Erythroblast (primary cell): ENCODE measurements at places on chromosomes 4 and X.
A peak's percentile ranks its signal among the peaks of the same experiment; 100 is the strongest.

- DNase-seq: peak; percentile 1
Observed at GRCh38 chr4:21507439-21507838, 441.1 kb downstream of the KCNIP4 start.

GRCh38 chr4:62544428-62544827, 1344.3 kb downstream of the ADGRL3 start:
- no peak for DNase-seq

DNA sequence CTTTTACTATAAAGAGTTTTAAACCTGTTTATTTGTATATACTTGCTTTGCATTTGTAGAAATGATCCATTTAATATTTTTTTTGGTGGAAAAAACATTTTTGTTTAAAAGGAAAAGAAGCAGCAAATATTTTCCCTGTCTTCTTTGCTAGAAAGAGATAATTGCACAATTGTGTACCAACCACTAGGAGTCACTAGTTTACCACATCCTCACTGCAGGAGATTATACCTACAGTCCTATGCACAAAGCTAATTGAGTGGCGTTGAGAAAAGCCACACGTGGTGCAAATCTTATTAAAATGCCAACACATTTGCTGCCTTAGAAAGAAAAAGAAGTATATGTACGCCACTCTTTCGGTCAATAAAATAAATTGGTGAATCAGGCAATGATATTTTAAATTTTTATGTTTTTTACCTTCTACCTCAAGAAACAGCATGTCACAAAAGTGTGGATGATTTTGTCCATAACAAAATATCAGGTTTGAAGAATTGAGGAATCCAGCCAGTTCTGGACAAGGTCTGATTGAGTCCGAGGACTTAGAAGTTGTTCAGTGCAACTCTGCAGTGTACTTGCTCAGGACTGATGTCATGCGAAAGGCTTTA, 102.9 kb downstream of the GRXCR1 start:
- DNase-seq: peak; percentile 12

GRCh38 chr4:156347412-156348075, 393.9 kb upstream of the CTSO start:
- no peak for DNase-seq

DNA sequence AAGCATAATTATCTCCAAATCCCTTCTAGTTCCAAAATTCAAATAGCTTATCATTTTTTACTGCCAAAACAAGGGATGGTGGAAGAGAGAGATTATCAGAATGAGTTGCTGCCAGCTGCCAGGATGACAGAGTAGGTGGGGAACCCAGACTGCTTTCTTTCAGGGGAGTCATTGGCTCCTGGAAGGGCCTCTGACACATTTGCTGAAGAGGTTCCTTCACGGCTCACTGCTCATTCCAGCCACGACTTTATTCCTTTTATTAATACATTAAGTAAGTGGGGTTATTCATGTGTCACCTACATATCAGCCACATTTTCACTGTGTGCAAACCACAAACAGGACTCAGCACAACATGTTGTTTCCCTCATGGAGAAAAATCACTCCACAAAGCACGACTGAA, 12.7 kb upstream of the SMIM43 start:
- DNase-seq: peak; percentile 81

DNA sequence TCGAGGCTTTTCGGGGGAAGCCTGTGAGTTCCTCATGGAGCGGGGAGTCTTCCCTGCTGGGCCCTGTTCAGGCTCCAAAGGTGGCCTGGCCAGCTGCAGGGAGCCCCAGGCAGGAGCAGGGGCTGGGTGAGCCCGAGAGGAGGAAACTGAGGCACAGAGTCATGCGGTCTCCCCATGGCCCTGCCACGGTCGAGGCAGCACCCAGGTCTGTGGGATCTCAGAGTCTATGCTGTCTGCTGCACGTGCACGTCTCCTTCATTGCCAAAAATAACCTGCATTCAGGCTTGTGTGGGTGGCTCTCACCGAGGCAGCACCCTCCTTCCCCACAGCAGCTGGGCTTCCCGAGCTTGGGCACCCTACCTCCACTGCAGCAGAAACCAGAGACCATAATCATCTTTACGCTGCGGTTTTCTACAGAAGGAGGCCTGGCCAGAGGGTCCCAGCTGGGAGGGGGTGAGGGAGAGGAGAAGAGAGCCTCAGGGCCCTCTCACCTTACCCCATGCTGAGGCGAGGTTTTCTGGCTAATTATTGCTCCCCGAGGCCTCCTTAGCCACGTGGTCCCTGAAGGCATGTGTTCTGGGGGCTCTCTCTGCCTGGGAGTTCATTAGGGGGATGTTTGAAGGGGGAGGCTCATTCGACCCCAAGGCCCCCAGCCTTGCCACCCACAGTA, 64.3 kb downstream of the CPZ start:
- no peak for DNase-seq

DNA sequence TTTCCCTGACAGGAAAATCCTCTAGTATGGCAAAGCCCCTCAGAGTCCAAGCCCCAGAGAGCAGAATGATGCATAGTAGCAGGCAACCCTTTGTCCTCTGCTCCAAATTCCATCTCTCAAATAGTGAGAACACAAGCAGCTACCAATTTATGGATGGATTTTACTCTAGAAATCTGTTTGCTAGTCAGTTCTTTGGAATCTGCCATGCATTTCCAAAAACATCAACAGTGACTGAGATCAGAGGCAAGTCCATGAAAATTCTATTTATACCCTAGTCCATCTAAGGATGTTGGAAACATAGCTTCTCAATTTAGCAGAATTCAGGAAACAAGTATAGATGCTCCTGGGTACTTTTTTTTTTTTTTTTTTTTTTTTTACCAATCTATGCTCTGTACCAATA, 10.0 kb upstream of the CC2D2A start:
- no peak for DNase-seq

- no peak for DNase-seq
Observed at GRCh38 chr4:150305995-150306394, 227.8 kb downstream of the DCLK2 start.

DNA sequence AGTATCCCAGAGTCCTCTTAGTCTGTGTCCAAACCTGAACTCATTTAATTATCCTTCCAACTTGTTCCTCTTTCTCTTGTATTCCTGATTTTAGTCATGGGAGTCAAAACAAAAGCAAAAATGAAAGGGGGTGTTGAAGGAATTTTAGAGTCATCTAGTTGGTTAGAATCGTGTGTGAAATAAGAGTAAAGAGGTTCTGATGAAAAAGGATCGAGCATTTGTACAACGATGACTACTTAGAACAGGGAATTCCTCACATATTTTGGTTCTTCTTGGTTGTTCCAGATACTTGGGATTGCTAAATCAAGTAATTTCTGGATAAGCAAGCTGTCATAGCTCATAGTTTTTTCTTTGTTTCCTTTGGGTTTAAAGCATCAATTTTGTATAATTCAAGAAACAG, 194.4 kb downstream of the BCOR start:
- DNase-seq: no peak

- DNase-seq: no peak
Observed at GRCh38 chr4:7397206-7398103, 37.3 kb downstream of the PSAPL1 start.

GRCh38 chr4:22416403-22416802, 99.5 kb downstream of the ADGRA3 start:
- DNase-seq: peak; percentile 40

- DNase-seq: no peak
Observed at GRCh38 chr4:152258804-152259708, 276.8 kb downstream of the FBXW7 start.

DNA sequence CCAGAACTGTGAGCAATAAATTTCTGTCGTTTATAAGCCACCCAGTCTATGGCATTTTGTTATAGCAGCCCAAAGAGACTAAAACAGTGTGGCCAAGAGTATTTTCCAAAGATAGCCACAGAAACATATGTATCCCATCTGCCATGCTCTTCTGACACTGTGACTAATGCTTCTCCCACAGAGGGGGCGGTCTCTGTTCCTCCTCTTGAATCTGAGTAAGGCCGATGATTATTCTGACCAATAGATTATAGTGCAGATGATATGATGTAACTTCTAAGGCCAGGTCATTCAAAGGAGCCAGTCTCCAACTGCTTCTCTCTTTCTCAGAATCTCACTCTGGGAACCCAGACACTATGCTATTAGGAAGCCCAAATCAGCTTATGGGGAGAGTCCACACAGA, 570.7 kb downstream of the BCOR start:
- DNase-seq: no peak

GRCh38 chr4:178339769-178340168, 897.5 kb upstream of the AGA start:
- DNase-seq: no peak

GRCh38 chrX:52424656-52425055, 55.8 kb downstream of the XAGE2 start:
- DNase-seq: peak; percentile 15

- no peak for DNase-seq
Observed at GRCh38 chr4:39846120-39846519, 131.6 kb downstream of the PDS5A start.

DNA sequence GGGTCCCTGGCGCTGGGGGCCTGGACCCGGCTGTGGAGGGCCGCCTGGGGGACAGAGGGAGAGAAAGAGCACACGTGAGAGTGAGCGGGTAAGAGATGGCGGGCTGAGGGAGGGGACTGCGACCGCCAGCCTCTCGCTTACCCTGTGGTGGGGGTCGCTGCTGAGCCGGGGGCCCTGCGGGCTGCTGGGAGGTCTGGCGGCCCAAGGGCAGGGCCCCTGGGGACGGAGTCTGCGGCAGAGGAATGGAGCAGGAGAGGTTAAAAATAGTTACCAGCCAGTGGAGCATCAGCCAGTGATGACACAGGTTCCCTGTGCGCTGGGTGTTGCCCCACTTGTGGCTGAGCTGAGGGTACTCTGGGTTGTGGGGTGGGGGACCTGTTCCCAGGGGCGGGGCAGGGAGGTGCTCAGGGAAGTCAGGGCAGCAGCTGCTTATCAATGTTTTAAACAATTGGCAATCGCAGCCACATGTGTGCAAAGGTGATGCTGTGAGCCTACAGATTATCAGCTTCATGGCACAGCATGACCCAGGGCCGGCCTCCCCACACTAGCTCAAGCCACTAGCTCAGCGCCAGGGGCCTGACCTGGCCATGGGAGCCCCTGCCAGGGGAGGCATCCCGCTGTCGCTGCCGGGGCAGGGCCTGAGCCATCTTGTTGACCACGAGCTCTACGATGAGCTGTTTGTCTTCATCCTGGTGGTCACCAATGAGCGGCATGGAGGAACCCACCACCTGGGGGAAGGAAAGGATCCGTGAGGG, 7.5 kb upstream of the TIMP1 start:
- DNase-seq: peak; percentile 71

DNA sequence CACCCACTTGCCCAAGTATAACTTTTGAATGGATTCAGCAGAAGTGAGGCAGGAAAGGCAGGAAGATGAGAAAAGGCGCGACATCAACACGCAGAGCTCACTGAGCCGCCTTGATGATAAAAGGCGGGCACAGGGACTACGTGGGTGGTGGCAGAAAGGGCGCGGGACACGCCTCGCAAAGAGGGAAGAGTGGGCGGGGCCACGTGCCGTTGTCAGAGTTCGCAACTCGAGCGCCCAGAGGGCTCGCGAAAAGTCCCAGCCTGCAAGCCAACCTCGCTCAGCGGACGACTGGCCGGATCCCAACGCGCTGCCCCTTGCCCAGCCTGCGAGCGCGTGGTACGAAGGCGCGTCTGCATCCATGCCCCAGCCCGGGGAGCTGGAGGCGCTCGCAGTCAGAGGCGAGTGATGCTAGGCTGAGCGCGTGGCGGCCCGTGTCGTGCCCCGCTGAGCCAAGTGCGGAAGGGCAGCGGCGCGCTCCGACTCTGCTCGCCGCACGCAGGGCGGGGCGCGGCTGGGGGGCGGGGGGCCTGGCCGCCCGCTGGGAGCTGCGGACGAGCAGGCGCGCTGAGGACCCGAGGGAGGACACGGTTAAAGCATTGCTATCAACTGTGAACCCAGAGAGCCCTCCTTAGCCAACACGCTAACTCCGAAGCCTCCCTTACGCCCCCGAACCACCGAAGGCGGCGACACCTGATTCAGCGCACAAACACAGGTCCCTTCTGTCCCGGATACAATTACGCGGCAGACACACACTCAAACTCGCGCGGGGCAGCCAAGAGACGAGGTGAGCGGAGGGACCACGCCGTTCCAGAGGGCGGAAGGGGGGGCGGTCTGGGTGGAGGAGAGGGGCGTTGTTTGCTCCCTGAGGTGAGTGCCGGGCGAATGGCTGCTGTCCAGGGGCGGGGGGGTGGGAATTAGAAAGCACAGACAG, at the start of gene UGT8:
TSS of gene UGT8 (plus strand) at position 617 of the 931 bp plus-strand sequence. CDS start 24,074 bp downstream, outside the sequence.
- no peak for DNase-seq

DNA sequence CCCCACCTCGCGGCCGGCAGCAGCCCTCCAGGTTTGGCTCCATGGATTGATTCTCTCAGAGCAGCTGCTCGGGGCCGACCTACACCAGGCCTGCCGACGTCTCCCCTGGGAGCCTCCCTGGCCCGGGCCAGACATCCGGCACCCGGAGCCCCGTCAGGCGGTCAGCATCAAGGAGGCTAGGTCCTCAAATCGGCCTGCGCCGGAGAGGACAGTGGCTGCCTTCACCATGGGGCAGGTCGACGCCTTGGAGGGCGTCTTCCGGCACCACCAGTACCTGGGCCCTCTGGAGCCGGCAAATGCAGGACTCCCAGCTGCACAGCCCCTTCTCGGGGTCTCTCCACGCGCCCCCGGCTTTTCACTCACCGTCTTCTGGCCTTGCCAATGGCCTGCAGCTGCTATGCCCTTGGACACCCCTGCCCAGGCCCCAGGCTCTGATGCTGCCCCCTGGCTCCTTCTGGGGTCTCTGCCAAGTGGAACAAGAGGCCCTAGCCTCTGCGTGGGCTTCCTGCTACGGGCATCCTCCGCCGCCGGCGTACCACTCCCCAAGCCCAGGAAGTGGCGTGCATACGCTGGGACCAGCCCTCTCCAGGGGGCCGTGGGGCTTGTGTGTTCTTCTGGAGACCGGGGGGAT, 341.8 kb downstream of the MAGEB5 start:
- DNase-seq: no peak

GRCh38 chr4:133095591-133095990, 53.5 kb upstream of the PCDH10 start:
- no peak for DNase-seq

GRCh38 chr4:8191136-8191747, 7.8 kb upstream of the SH3TC1 start:
- no peak for DNase-seq

DNA sequence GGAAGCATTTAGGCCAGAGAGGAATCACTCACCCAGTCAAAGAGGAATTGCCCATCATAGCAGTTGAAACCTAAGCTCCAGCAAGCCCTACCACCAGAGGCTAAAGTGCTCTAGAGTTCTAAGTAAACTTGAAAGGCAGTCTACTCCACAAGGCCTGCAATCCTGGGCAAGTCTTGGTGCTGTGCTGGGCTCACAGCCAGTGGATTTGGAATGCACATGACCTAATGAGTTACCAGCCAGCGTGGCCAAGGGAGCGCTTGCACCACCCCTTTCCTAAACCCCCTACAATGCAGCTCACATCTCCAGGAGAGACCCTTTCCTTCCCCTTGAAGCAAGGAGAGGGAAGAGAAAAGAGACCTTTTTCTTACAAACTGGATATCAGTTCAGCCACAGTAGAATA, 445.7 kb downstream of the GASK1B start:
- no peak for DNase-seq

DNA sequence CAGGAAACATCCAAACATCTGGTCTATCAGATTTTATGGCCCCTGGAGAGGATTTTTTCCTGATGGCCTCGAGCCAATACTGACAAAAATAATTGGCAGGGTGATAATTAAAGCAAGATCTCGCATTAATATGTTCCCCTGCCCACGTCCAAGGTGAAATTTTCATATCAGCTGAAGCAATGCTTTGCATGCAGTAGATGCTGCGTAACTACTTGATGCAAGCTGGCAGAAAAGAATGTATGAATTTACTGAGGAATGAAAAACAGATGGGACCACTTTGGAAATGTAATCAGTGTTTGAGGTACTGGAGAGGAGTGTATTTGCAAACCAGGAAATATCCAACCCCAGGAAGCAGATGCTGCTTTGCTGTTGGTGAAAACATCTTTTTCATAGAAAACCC, 36.8 kb upstream of the REST start:
- DNase-seq: no peak

GRCh38 chr4:26788341-26788733, 72.3 kb upstream of the STIM2 start:
- peak; percentile 36 for DNase-seq
